Stimulated activated CD4-positive, alpha-beta T cell treated with anti-CD3 and anti-CD28 coated beads, TNF-alpha, amount 100 ng/mL, for 48 hours (primary cell): ENCODE measurements at places on chromosomes 5 and 9.

DNA sequence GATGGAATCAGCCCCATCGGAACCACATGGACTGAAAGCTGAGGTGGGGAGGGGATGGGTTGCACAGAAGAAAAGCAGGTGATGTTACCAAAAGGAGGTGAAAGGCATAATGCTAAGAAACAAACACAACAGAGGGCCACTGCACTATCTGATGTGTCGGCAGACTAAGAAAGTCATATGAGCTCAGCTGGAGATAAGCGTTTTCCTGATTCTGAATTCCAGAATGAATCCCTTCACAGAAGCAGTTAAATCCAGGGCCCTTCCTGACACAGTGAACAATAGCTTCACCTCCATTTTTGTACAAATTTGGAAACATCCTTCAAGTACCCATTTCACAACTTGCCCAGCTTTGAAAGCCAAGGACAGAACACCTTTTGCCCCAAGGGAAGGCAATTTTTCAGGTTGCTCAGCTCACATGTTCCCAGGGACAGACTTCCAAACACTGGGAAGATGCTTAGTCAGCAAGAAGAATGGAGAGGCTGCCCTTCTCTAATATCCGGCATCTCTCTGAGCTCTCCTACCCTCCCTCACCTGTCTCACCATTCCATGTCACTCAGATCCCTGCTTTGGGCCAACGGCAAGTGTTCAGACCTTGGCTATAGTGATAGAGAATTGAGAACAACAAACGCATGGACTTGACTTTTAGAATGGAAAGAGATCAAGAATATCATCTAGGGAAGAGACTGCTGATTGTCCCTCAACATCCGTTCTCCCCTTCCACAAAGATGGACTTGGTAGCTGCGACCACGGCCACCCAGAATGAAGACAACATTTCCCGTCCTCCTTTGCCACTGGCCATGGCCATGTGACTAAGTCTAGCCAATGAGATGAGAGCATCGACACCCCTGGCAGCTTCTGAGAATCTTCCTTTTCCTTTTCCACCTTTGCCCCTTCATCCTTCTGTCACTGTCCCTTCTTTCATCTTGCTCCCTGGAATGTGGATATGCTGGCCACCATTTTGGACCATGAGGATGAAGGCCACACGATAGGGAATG is 68.6 kb upstream of the IL17B start:
- no peak for DNase-seq

- no peak for DNase-seq
Observed at GRCh38 chr9:123378025-123378424, 22.0 kb downstream of the CRB2 start.

DNA sequence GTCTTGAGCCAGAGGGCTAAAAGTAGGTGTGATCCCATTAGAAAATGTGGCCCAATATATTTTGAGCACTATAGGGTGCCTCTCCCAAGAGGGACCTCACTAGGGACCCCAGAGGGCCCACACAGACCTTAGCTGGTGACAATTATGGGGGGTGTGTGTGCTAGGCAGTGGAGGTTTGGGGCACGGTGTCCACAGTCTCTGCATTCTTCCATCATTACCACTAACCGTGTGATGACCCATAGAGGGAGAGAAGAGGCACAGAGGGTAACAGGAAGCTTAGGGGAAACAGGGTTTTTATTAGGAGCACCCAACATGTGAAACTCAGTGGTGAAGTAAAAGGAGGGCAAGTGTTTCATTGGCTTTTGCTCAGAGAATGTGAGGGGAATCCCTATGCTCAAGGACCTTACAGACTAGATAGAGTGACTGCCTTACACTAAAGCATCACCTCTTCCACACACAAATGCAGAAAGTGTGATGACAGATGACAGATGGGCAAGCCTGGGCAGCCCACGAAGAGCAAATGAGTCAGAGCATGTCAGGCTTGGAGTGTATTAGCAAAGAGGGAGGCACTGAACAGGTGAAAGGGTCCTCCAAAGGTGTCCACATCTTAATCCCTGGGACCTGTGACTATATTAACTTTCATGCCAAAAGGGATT is 2.5 kb upstream of the ACTL7A start:
- DNase-seq, result no peak

DNA sequence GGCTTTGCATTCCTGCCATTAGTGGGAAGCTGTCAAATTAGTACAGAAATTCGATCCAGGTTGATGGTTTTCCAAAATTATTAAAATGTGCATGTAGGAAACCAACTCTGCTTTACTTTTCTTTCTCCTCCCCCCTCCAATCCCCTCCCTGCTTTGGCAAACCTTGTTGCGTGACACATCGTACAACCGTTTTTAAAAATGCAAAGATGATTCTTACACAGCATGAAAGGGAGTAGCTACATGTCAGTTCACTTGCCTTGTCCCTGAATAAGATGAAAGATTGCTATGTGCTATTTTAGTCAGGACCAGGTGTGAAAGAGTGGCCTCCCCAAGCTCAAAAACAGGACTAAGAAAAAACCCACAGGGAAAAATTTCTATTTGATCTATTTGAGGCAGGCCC is 11.7 kb downstream of the SNCAIP start:
- no peak for DNase-seq

- no peak for DNase-seq
Observed at GRCh38 chr5:102903074-102903871, 148.2 kb downstream of the PAM start.

DNA sequence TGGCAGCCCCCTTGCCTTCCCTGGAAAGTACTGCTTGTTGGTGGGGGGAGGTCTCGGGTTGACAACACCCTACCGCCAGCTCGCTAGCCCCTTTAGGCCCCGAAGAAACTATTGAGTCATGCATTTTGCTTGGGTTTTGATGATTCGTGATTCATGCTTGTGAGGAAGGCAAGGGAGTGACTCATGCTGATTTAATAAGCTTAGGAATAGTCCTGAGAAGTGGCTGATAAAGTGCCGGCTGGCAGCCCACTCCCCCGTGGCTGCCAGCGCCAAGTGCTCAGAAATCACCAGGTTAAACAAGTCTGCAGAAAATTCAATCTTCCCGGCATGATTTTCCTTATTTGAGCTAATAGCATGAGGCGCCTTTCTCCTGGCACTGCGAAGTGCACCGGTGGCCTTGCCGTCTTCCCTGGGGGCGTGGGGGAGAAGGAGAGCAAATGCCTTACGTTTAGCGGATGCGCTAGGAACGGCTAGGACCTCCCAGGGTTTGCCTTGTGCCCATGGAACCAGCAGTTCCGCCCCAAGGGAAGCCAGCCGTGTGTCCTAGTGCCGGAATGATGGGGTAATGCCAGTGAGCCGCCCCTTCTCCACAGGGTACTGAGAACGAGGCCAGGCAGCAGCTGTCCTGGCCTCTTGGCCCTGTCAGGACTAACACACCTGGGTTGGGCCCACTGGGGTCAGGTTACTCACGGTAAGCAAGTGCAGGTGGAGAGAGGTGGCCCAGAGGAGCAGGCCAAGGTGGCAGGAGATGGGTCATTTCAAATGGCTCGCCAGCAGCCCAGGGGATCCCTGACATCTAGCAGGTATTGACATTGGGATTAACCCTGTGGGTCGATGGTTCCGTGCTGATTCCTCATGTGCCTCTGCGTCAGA is 151.9 kb downstream of the MACROH2A1 start:
- DNase-seq, result no peak

DNA sequence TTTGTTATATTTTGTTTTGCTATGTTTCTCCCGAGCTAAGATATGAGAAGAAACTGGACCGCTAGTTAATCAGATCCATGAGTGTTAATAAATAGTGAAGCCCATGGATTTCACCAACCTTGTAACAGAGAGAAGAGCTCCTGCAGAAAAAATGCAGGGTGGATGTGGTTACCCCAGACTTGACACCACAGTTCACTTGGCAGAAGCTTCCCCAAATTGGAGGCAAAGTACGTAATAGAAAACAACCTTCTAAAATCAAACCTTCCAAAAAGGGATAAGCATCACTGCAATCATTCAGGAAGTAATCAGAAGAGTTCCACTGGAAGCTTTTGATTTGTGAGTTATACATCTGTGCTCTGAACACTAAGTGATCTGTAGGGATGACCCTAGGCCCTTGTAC is 267.5 kb downstream of the ACTL7B start:
- DNase-seq, result no peak

DNA sequence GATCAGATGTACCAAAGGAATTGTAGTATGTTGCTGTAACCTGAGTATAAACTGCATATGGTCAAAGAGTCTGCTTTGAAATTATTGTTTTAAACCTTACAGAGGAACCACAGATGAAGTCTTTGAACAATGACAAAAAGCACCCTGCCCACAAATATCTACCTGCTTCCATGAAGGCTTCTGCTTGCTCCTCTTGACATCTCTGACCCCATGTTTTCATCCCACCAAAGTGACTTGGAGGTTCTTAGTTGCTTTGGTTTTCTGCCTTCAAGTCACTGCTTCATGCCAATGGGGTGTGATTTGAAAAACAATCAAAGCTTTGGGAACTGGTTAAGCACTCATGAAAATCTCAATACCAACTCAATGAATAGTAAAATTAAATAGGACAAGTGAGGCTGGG is 194.6 kb upstream of the ACTBL2 start:
- no peak for DNase-seq

DNA sequence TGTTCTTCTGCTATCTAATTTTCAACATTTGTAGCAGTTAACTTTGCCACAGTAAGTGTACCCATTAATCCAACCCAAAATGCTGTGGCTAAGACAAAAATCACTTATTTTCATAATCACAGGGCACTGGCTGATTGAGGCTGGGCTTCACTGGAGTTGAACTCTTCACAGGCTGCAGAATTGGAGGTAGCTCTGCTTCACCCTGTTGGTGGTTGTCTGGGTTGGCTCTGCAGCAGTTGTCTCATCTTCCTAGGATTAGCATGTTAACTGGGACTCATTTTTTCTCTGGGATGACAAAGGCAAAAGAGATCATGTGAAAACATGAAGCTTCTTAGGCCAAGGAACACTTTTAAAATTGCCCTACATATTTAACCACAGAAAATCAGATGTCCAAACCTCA is 518.9 kb downstream of the TLR4 start:
- DNase-seq, result no peak

DNA sequence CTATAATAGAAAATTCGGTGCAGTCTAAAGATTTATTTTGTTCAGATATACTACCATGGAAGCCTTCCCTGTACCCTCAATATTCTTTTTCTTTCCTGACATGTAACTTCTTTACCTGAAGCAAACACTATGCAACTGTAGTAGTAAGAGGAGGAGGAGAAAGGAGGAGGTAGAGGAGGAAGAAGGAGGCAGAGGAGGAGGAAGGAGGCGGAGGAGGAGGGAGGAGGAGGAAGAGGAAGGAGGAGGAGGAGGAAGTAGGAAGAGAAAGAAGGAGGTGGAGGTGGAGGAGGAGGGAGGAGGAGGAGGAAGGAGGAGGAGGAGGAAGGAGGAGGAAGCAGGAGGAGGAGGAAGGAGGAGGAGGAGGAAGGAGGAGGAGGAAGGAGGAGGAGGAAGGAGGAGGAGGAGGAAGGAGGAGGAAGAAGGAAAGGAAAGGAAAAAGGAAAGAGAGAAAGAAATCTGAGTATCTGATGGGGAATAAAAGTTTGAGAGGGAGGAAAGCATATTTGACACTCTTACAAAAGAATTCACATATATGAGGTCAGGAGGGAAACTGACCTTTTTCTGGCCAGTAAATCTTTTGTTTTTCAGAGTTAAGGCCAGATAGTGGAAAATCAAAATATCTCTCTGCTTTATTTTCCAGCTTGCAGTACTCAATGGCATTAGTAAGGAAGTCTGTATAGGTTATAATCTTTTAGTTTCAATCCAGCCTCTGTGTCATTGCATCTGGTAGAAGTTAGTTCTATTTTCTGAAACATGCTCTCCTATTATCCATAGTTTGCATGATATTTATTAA is 114.5 kb upstream of the LPAR1 start:
- no peak for DNase-seq

- DNase-seq, result no peak
Observed at GRCh38 chr5:53298841-53299240, 181.6 kb upstream of the FST start.

DNA sequence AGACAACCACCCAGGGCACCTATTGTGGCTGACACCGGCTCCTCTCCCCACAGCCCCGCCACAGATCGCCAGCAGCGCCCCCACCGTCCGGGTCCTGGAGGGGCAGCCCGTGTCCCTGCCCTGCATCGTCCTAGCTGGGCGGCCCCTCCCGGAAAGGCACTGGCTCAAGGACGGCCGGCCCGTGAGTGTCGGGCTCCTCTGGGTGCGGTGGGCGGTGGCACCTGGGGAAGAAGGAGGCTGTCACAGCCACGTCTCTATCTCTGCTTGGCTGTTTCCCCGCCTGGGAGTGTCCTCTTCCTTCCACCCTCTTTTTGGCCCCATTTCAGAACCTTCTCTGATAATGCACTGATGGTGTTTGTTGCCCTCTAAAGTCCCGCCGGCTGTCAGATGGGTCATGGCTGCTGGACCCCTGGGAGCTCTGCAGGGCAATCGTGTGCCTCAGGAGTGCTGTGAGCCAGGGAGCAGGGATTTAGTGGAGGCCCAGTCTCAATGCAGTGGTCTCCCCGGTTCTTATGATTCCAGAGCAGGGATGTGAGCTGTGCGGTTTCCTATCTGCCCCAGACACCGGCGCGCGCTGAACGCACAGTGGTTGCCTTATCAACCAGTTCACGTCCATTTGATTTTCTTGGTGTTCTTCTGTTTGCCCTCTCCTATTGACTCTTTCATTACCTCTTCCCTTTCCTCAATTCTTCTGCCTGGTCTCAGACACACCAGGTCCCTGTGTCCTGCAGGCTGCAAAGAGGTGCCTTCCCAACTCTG is 55.3 kb downstream of the HMCN2 start:
- no peak for DNase-seq

GRCh38 chr5:167953151-167953798 is 338.2 kb upstream of the WWC1 start:
- DNase-seq, result no peak
